Spleen (tissue), 13 donors: ENCODE measurements at places on chromosomes 6 and 20. TPM values are rescaled to one million over a fixed set of nuclear protein-coding genes. Genes with fewer than 3 reads are reported as not detected.

C20orf204 gene
- total RNA-seq: 2.7 TPM

KHDC1L gene
- not detected for total RNA-seq

SLC35F1 gene
- total RNA-seq: 1.8 TPM

SNAP91 gene
- total RNA-seq: 1.4 TPM

HIVEP2 gene
- 30.1 TPM for total RNA-seq

NINL gene
- 6.7 TPM for total RNA-seq

VWA7 gene
- total RNA-seq: 0.69 TPM

MAS1 gene
- total RNA-seq: not detected

BMP7 gene
- 1.2 TPM for total RNA-seq

SERPINB6 gene
- 204 TPM for total RNA-seq

IL20RA gene
- total RNA-seq: not detected

GSTA1 gene
- total RNA-seq: not detected

WFDC10A gene
- total RNA-seq: not detected

LY6G6C gene
- total RNA-seq: not detected

RTN4IP1 gene
- 7.5 TPM for total RNA-seq

RHAG gene
- total RNA-seq: 0.63 TPM

OPN5 gene
- total RNA-seq: not detected

LBP gene
- total RNA-seq: not detected

NDUFAF4 gene
- total RNA-seq: 31.3 TPM

PABPC1L gene
- total RNA-seq: 32.1 TPM

SLC17A2 gene
- total RNA-seq: not detected

MACROD2 gene
- 2.0 TPM for total RNA-seq

AIF1 gene
- total RNA-seq: 260 TPM

CAP2 gene
- total RNA-seq: 1.6 TPM

VEGFA gene
- 112 TPM for total RNA-seq

NRSN1 gene
- total RNA-seq: not detected

OLIG3 gene
- total RNA-seq: not detected

SYNDIG1 gene
- total RNA-seq: 1.0 TPM

ADGRB3 gene
- total RNA-seq: 1.1 TPM

NKAIN2 gene
- total RNA-seq: not detected

CRIP3 gene
- 6.4 TPM for total RNA-seq

FAM83B gene
- total RNA-seq: not detected

ADAM33 gene
- 10.7 TPM for total RNA-seq

PI16 gene
- total RNA-seq: 1.1 TPM
